ENCODE measurements at places on chromosomes 11 and 22.

GRCh38 chr11:44445500-44446365 is 119.7 kb upstream of the CD82 start:
- no peak for DNase-seq

DNA sequence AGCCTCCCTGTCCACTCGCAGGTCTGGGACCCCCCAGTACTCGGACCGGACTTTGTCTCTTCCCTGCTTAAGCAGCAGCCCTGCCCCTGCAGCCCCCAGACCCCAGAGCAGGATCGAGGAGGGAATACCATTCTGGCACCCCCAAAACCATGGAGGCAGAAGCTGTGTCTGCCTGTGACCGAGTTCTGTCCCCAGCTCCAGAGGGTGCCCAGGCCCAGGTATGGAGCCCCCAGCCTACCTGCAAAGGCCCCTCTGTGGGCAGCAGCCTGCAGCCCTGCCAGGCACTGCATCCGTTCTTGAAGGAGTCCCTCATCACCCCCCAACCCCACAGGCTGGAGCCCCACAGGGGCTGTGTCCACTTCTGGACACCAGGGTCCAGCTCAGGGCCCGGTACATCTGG is 163.8 kb downstream of the BRD1 start:
- DNase-seq, result no peak

DNA sequence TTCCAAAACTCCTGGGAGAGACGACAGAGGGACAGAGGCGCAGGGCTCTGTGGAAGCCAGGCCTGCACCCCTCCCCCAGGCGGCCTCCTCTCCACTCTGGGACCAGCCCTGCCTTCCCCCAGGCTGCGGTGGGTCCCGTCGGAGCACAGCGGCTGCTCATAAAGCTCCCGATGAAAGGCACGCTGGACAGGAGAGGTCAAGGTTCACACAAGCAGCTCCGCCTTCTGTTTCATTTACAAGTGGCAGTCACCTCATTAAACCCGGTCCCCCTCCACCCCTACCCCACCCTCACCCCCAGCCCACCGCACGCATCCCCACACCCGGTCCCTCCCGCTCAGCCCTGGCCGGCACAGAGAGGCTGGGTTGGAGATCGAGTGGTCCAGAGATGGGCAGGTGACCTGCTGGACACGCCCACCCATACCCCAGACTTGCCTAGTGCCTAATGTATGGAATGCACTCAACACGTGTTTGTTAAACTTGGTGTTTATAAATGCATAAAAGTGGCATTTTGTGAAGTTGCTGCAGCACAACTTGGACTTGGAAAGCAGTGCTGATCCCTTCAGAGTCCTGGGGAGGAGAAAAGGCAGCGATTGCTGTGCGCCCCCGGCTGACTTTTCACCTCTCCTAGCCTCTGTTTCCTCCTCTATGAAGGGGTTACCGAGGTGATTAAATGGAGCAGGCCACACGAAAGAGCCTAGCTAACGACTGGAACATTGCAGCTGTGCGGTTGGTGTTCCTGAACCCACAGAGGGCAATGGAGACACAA is 26.0 kb downstream of the RPUSD4 start:
- DNase-seq, result no peak

GRCh38 chr11:109046284-109046992 is 375.6 kb upstream of the C11orf87 start:
- DNase-seq, result no peak

DNA sequence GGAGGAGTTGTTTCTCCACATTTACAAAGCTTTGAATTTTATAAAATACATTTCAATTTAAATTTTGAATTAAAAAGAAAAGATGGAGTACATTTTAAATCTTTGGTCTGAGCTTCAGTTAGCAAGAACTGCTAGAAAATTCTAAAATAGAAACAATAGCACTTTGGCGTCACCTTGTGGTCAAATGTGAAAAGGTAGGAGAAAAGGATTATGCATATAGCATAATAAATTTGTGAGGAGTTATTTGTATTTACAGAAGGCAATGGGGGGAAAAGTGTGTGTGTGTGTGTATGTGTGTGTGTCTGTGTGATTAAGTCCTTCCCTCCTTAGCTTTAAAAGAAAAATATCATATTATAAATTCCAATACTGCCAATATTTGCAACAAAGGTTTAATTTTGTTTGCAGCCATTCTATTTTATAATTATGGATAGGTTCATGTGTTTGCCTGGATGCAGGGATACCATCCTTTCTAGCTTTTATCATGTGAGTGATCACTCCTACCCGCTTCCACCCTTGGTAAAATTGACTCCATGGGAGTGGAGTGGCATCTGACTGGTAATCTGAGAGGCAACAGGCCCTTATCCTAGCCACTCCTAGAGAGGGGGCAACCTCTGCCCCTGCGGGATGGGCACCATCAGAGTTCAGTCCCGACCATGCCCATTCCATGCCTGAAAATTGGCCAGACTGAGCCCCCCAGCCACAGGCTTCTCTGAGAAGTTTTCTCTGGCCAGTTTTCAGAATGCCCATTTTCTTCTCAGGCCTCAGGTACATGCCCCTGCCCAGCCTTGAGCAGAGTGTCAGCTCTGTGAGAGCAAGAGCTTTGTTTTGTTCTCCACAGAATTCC is 13.6 kb upstream of the LGR4 start:
- DNase-seq, result peak; percentile 33

DNA sequence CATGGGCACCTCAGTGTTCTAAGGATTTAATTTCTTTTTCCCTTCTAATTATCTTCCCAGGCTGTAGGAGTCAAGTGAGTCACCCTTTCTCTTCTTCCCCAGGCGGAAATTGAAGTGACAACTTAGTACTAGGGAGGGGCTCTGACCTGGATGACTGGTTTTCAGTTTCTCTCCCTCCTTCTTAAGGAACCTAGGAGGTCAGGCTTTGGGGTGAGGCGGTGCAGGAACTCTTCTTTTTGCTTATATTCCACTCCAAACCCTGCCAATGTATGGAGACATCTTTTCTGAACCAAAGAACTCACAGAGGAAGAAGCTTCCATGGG is 12.6 kb downstream of the ZDHHC5 start:
- peak; percentile 21 for DNase-seq

GRCh38 chr11:103875855-103876510 is 160.5 kb upstream of the DDI1 start:
- no peak for DNase-seq

GRCh38 chr11:94749369-94749768 is 18.8 kb upstream of the AMOTL1 start:
- no peak for DNase-seq

GRCh38 chr11:113314389-113315301 is at the start of gene TTC12:
TSS of gene TTC12 (plus strand) at chr11:113314583. CDS start at chr11:113316258, 1,675 bp downstream.
- DNase-seq, result peak; percentile 96

DNA sequence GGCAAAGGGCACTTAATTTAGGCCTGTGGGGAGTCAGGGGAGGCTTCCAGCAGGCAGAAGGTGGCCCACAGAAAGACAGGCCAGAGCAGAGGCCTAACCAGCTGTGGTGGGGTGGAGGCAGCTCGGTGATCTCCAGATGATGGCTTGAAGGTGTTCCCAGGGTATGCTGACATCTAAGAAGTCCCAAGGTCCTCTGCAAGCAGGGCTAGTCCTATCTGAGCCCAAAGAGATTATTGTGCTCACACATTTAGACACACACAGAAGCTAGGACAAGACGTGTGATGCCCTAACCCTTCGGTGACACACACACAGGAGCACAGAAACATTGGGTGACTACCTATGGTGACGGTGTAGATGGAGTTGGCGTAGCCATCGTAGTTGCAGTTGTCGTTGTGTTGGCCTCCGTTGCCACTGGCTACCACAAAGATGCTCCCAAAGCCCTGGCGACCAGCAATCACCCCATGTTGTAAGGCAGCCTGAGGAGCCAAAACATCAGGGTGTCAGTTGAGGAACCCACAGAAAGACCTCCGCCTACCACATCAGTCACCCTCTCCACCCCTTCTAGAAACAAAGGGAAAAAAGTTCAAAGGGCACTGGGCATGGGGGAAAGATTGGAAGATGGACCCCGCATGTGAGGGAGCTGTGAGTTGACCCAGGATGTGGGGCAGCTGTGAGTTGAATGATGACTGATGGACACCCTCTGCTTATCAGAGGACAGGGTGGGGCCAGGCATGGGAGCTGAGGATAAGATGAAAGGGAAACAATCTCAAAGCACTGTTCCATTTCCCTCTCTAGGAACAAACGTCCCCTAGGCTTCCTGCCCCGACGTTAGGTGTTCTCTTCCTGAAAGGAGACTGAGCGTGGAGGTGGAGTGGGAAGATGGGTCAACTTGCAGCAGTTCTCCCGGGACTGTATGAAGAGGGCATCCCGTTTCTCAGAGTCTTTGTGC is 7.9 kb downstream of the PCSK7 start:
- no peak for DNase-seq

- DNase-seq, result no peak
Observed at GRCh38 chr22:32728291-32728690, 73.2 kb upstream of the TIMP3 start.

DNA sequence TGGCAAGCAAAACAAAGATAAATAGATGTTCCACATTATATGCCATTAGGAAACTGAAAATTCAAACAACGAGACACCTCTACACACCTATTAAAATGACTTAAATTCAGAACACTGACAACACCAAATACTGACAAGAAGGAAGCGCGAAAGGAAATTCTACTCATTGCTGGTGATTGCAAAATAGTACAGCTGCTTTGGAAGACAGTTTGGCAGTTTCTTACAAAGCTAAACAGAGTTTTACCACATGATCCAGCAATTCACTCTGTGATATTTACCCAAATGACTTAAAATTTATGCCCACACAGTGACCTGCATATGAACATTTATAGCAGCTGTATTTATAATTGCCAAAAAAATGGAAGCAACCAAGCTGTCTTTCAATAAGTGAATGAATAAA is 232.6 kb downstream of the CASP12 start:
- no peak for DNase-seq

GRCh38 chr22:25688627-25689026 is 53.4 kb upstream of the MYO18B start:
- no peak for DNase-seq

- DNase-seq, result no peak
Observed at GRCh38 chr11:62044639-62045121, 77.2 kb upstream of the FTH1 start.

GRCh38 chr11:128246364-128246801 is 341.0 kb downstream of the ETS1 start:
- DNase-seq, result no peak

DNA sequence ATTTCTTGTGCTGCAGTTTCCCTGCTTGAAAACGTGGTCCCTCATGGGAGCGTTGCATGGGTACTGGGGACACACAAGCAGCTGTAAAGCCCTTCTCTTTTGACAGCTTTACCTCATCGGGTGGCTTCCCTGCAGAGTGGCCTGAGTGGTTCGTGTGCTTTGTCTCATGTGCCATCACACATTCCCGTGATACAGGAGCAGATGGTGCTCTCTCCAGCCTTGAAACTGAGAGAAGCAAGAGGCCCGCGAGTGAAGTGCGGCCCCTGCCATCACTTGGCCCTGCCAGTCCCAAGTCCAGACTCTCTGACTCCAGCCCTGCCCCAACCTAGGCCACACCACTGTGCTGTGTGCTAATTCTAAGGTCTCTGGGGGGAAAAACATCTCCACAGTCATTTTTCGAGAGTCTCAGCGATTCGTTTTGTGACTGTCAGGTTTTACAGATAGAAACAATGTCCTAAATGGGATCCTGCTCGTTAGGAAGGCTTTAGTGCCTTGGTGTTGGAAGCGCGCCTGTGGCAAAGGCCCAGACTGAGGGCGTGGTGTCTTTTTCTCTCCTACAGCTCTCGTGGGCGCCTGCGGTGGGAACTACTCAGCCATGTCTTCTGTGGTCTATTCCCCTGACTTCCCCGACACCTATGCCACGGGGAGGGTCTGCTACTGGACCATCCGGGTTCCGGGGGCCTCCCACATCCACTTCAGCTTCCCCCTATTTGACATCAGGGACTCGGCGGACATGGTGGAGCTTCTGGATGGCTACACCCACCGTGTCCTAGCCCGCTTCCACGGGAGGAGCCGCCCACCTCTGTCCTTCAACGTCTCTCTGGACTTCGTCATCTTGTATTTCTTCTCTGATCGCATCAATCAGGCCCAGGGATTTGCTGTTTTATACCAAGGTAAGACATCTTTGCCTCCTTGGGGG is 64.2 kb downstream of the KREMEN1 start:
- no peak for DNase-seq

DNA sequence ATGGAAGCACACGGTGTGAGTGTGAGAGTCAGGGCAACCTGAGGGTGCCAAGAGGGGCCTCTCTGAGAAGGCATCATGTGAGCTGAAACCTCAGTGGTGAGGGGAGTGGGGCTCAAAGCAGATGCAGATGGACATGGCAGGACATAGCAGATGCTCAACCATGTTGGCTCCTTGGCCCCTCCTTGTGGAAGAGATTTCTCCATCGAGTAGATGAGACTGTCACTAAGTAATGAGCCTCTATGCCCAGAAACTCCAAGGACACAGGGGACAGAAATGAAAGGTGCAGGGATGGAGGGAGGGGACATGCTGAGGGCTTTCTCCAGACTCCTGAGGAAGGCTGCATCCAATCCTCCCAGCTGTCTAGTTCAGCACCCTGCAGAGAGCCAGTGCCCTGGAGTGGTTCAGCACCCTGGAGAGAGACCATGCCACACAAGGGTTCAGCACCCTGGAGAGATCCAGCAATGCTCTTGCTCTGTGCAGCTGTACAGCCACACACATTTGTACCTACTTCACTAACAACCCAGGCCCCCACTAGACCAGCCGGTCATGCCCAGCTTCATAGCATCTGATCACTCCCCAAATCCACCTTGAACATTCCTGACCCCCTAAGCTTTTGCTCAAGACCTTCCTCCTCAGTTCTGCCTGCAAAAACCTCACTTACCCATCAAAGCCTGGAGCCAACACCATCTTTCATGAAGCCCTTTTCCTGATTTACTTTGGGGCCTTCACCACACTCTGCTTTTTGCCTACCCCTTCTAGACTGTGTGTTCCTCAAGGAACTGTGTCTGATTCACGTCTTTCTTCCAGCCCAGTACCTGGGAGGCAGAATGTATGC is 252.0 kb downstream of the CTTN start:
- DNase-seq, result peak; percentile 56

DNA sequence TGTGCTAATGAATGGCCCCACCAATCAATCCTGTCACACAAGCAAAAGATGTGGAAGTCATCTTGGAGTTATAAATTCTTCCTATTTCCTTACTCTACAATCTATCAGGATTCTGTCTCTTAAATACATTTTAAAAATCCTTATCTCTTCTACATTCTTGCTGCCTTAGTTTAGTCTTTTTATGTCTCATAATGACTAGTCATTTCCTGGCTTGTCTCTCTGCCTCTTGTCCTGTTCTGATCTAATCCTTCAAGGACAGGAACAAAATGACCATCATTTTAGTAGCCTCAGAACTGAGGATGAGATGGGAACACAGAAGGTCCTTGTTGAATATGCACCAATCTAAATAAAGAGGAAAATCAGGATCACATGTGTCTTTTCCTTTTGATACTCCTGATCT is 56.6 kb upstream of the LIN7C start:
- no peak for DNase-seq
